NCI-H524 (cell line): ENCODE measurements at places on chromosomes 16 and 17.

DNA sequence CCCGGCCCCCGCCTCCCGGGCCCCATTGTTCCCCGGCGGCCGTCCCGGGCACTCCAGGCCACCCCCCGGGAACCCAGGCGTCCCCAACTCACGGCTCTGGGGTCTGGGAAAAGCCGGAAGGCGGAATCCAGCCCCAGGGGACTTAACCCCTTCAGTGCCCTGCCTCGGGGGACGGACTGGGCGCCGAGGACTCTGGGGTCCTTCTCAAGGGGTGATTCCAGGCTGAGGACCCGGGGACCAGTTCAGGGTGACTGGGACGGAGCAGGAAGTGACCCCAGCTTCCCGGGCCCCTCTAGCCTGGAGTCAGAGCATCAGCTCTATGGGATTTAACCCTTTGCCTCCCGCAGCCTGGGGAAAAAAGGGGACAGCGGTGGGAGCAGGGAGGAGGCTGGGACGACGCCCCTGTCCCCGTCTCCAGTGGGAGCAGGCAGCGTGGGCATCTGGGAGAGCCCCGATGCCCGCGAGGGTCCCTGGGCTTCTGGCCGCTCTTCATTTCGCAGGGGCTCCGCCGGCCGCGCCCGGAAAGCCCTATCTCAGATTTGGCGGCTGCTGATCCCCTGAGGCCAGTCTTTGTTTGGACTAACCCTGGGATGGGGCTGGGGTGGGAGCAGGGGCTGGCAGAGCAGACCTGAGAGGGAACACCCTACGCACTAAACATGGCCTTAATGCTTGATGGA is at the start of gene ZNF629:
Gene ZNF629 (minus strand): TSS at position 270 of the 677 bp plus-strand sequence. CDS start 2,723 bp downstream, outside the sequence.
- peak; percentile 52 for DNase-seq

GRCh38 chr16:55426865-55427484 is 52.0 kb upstream of the MMP2 start:
- no peak for DNase-seq

DNA sequence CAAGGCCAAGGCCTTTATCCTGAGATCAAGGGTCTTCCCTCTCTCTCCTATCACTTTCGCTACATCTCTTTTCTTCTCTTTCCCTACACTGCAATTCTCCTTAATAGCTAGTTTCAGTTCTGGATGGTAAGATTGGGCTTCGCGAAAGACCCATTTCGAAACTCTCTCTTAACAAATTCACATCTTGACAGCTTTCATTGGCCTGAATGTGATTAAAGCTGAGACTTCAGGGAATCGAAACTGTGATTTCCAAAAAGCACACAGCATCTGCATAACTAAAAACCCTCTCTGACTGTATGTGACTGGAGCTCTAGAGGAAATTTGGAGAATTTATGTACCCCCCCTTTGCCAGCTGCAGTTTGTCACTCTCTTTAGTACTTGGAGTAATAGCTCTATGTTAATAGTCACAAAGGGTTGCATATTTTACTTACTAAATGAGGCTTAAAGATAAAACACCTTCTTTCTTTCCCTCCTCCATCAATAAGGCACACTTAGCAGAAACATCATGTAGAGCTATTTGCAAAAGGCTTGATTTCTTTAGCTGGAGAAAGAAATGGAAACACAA is 105.3 kb upstream of the FAM20A start:
- DNase-seq = no peak

- DNase-seq = no peak
Measured at GRCh38 chr17:8287651-8288335, 677 bp upstream of the RANGRF start.

GRCh38 chr17:16329519-16330271 is 23.6 kb downstream of the CENPV start:
- DNase-seq = no peak

DNA sequence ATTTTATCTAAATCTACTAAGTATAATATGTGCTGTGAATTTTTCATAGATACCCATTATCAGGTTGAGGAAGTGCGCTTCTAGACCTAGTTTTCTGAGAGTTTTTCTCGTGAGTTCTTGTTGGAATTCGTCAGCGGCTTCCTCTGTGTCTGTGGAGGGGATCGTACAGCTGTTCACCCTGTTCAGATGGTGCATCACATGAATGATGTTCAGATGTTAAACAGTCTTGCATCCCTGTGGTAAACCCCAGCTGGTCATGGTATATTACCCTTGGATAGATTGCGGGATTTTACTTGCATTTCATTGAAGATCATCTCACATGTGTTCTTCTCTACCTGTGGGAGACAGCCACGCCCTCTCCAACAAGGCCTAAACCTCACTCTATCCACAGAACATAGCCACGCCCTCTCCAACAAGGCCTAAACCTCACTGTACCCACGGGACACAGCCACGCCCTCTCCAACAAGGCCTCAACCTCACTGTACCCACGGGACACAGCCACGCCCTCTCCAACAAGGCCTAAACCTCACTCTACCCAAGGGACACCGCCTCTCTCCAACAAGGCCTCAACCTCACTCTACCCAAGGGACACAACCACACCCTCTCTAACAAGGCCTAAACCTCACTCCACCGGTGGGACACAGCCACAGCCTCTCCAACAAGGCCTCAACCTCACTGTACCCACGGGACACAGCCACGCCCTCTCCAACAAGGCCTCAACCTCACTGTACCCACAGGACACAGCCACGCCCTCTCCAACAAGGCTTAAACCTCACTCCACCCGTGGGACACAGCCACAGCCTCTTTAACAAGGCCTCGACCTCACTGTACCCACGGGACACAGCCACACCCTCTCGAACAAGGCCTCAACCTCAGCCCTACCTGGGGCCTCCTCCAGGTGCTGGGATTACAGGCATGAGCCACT is 180.2 kb upstream of the CHMP6 start:
- no peak for DNase-seq

- DNase-seq = peak; percentile 22
Measured at GRCh38 chr17:34613064-34614019, 34.0 kb downstream of the TMEM132E start.

GRCh38 chr17:83091257-83092141 is 12.1 kb downstream of the METRNL start:
- DNase-seq = no peak

- peak; percentile 55 for DNase-seq
Measured at GRCh38 chr16:77450790-77451487, 16.1 kb upstream of the ADAMTS18 start.
